Ammon's horn (tissue), 1 donor: ENCODE measurements at places on chromosomes 7 and 10.

DNA sequence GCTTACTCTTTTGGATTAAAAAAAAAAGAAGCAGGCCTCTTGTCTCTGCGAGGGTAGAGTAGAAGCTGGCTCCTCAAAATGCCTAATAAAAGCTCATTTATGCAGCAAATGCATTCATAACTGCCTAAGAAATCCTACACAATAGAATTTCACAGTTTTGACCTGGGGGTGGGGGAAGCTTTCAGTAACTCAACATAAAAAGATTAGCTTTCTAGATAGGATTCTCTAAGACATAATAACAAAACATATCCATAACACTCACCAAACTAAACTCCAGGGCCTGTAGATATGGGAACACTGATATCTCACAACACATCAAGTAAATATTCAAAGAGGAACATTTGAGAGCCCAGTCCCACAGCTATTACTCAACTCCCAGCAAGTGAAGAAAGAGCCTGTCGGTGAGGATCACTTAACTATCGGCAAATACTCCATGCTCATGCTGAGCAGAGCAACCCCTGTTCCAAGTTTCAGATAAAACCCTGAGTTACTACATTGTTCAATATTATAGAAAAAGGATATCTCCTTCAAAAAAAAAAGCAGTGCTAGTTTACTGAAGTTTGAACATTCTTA is 88.1 kb downstream of the COBL start:
- no peak for DNase-seq

DNA sequence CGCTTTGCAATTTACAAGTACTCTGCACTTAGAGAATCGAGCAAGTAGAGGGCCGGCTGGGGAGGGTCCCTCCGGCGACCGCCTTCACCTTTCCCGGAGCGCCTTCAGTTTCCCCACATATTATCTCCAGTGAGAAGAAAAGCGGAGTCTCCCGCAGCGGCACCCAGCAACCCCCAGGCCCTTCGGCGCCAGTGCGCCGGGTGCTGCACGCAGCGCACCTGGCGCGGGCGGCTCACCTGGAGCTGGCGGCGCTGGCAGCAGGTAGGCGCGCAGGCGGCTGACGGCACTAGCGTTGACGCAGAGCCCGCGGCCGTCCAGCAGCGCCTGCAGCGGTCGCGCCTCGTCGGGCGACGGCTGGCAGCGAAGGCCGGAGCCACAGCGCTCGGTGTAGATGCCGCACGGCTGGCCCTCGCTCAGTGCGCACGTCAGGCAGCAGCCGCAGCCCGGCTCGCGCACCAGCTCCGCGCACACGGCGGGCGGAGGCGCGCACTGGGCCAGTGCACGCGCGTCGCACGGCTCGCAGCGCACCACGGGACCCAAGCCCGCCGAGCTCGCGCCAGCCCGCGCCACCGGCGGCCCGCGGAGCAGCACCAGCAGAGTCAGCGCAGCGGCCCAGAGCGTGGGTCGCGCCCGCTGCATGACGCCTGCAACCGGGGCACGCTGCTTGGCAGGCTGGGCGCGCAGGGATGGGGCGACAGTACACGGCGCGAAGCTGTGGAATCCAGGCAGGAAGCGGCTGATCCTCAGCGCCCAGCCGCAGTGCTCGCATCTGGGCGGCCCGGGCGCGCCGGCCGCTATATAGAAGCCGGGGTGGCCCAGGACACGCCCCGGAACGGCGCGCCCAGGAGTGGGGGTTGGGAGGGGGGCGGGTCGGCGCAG is at the start of gene IGFBP3:
Gene IGFBP3, minus strand, starts transcription at position 771 of the 879 bp plus-strand sequence. Its CDS starts 132 bp downstream, at position 639.
- peak; percentile 58 for DNase-seq

DNA sequence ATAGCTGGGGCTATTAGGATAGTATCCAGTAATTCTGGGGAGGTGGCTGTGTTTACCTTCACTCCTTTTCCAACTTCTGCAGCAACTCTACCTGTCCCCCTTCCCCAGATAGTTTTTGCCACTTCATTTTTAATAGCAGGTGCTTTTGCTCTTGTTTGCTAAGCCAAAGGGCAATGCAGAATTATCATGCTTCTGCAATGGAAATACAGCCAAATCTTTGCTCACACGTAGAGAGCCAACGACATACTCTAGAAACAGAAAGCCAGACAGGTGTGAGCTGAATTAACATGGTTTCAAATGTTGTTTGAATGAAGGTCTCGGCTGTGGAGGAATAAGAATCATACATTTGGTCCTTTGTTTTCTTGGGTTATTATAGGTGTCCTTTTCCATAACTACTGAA is 14.4 kb downstream of the PLEKHS1 start:
- no peak for DNase-seq

DNA sequence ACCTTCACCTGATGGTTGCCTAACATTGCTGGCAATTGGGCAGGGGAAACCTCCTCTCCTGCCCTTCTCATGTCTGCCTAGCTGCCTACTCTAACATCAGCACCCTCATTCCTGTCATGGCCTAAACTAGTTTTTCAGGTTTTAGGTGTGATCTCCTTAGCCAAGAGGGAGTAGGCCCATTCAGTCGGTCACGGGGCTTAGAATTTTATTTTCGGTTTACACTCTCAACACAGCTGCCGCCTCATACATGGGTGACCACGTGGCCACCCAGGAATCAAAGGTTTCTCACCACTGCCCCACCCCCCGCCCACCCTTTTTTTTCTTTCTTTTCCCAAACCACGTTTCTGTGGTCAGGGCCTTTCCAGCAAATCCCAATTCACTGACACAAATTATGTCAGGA is 97.2 kb downstream of the RALA start:
- no peak for DNase-seq

GRCh38 chr7:49771427-49772176 is 1.8 kb upstream of the VWC2 start:
- DNase-seq, result no peak

DNA sequence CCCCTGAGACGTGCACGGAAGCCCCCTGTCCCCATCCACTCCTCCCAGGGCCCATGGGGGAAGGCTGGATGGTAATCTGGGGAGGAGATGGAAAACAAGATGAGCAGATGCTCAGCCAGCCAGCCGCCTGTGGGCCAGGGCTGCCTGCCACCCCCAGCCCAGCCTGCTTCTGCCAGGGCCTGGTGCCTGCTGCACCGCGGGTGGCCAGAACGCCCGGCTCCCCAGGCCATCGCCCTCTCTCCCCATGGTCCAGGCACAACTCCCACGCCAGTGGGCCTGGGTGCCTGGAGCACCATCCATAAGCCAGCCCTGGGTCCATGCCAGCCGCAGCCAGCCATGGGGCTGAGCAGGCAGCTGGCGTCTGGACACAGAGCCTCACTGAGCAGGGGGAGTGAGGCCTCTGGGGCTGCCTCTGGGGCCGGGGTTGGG is 57.2 kb upstream of the ELN start:
- DNase-seq, result no peak

DNA sequence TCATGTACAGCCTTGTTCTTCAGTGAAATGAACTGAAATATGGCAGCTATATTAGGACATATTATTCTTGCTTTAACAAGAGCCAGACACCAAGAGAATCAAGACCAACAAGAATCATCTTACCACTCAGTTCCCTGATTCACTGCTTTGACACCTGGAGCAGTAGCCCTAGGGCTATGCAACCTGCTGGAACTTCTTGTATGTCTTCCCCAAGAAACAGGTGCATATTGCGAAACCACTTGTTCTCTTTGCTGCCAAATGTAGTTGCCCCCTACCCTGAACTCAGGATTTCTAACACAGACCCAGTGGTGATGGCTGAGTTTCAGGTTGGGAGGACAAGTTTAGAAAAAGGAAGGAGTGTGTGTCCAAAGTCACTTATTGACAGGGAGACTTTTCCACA is 46.1 kb downstream of the WIPF3 start:
- no peak for DNase-seq

- DNase-seq, result no peak
Observed at GRCh38 chr10:34171957-34172527, 643.1 kb downstream of the PARD3 start.

DNA sequence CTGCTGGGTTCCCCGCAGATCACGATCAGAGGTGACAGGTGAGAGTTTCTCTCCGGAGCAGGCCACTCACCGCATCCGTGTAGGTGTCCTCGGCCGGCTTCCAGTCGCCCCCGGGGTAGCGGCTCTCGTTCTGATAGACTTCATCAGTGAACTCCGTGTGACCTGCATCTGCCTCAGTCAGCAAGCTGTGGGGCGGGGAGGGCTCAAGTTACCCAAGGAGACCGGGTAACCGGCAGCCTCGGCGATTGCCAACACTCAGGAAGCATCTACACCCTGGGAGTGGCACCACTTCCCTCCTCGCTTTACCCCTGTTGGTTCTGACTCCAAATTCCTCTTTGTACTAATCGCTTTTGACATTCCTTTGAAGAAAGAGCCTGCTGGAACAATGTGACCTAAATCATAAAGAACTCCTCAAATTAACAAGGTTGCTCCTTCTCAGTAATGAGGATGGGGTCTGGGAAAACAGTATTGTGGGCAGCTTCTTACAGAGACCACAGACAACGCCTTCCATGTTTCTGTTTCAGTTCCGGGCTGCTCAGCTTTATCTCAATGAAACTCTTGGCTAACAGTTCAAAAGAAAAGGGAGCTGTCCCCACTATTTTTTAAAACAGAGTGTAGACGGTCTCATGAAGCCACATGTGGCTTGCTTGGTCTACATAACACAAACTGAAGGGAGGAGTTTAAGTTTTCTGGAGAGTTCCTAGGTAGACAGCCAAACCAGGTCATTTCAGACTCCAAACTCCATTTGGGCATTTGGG is 118.1 kb downstream of the MYOF start:
- peak; percentile 30 for DNase-seq
